ENCODE measurements at places on chromosomes 12 and 14. TPM values are rescaled to one million over a fixed set of nuclear protein-coding genes. Genes with fewer than 3 reads are reported as not detected.

Gene BMAL2
- total RNA-seq = 26.1 TPM

Gene GRIP1
- total RNA-seq = not detected

Gene LTB4R2
- 0.88 TPM for total RNA-seq

Gene PPP1R1A
- not detected for total RNA-seq

Gene KCNA5
- total RNA-seq = not detected

Gene DTX1
- not detected for total RNA-seq

Gene KRT6C
- total RNA-seq = not detected

Gene GLT8D2
- total RNA-seq = 14.8 TPM

Gene ERH
- total RNA-seq = 126 TPM

Gene MYL2
- total RNA-seq = not detected

Gene TMEM30B
- total RNA-seq = not detected

Gene IQSEC3
- total RNA-seq = not detected

Gene SERPINA3
- 0.96 TPM for total RNA-seq

Gene CACNA1C
- total RNA-seq = 0.98 TPM

Gene KCNH3
- 0.24 TPM for total RNA-seq

Gene RFX4
- not detected for total RNA-seq

Gene DHRS1
- total RNA-seq = 12.6 TPM

Gene VPS37B
- 35.8 TPM for total RNA-seq

Gene SNW1
- 63.1 TPM for total RNA-seq

Gene PALS1
- total RNA-seq = 19.5 TPM

Gene HRK
- total RNA-seq = not detected

Gene PRICKLE1
- 5.3 TPM for total RNA-seq

Gene KLHDC1
- 1.5 TPM for total RNA-seq

Gene KSR2
- total RNA-seq = 0.24 TPM

Gene FOXA1
- not detected for total RNA-seq

Gene OTOGL
- total RNA-seq = 0.20 TPM

Gene CATSPERB
- not detected for total RNA-seq

Gene RGS6
- not detected for total RNA-seq

Gene USP44
- not detected for total RNA-seq

Gene RERG
- not detected for total RNA-seq

Gene SLC10A1
- not detected for total RNA-seq

Gene GZMH
- total RNA-seq = not detected

Gene GPR84
- total RNA-seq = not detected

Gene CARMIL3
- under 0.01 TPM for total RNA-seq

Gene PROX2
- total RNA-seq = not detected

Gene DDN
- not detected for total RNA-seq

Gene LRRC43
- 0.59 TPM for total RNA-seq

Gene VRTN
- not detected for total RNA-seq

Gene CCDC38
- total RNA-seq = not detected

Gene MTERF2
- 5.6 TPM for total RNA-seq

Gene NTS
- total RNA-seq = not detected

Gene PRIM1
- 25.6 TPM for total RNA-seq

Gene SLC25A21
- total RNA-seq = 0.68 TPM

Gene LRRC9
- total RNA-seq = not detected

Gene SLC35F4
- total RNA-seq = not detected

Gene SYNDIG1L
- not detected for total RNA-seq

Gene PTCSC3
- total RNA-seq = not detected

Gene KRT3
- total RNA-seq = not detected

Gene SERPINA4
- total RNA-seq = not detected

Gene ACOT6
- total RNA-seq = not detected

Gene HOXC5
- total RNA-seq = 0.78 TPM

Gene NAA25
- total RNA-seq = 10.7 TPM

Gene SLCO1B1
- total RNA-seq = not detected

Gene SOAT2
- total RNA-seq = not detected

Gene PIWIL1
- total RNA-seq = not detected

All from RPMI7951 (cell line).